ENCODE measurements at places on chromosomes 5 and 9.

DNA sequence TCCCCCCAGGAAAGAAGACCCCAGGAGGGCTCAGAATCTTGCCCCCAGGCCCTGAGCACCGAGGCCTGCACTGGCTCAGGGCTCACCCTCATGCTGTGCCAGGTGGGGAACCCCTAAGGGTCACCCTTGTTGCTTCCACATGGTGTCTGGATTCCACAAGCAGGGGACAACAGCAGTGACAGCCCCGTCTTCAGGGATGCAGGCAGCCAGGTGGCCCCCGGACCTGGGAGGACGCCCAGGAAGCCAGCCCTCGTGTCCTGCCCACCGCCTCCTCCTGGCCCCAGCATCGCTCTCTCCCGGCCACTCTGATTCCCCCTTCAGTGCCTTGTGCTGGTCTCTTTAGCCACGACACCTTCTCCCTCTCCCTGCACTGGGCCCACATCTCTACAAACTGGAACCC, 60.0 kb upstream of the SARDH start:
- H3K27me3 ChIP-seq, result no peaks in the 10 kb centered on the region
- H3K4me1 ChIP-seq, result no peaks in the 10 kb centered on the region
- no peak for DNase-seq
- H3K27ac ChIP-seq, result no peak overlapping the region
- H3K4me3 ChIP-seq, result no peak overlapping the region
- no peaks in the 10 kb centered on the region for H3K36me3 ChIP-seq

- no peaks in the 10 kb centered on the region for H3K27me3 ChIP-seq
- no peaks in the 10 kb centered on the region for H3K36me3 ChIP-seq
- H3K4me1 ChIP-seq, result no peaks in the 10 kb centered on the region
Observed at GRCh38 chr5:73528248-73528647, 30.0 kb downstream of the BTF3 start.

DNA sequence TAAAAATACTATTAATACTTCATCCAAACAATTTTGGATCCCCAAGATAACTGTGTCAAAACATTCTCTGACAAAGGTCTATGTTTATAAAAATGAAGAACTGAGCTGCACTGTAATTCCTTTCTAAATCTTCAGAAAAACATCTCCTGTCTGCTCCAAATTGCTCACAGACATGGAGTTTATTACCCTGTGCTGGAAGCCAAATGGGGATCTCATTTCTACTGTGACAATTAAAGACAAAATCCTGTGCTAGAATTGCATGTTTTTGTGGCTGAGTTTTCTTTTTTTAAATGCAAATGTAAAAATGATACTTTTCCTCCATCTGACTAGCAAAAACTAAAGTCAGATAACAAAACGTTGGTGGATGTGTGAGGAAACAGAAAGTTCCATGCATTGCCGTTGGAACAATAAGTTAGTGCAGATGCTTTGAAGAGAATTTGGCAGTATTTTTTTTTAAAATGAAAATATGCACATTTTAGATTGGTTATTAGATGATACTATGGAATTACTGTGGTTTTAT, 93.5 kb downstream of the GNA14 start:
- H3K36me3 ChIP-seq, result no peaks in the 10 kb centered on the region
- H3K27me3 ChIP-seq, result no peaks in the 10 kb centered on the region
- DNase-seq, result no peak
- H3K4me3 ChIP-seq, result no peak overlapping the region

GRCh38 chr9:108612513-108612912, 243.3 kb downstream of the ACTL7B start:
- H3K27ac ChIP-seq, result no peak overlapping the region
- H3K27me3 ChIP-seq, result peaks cover 1% of the 10 kb centered on the region
- H3K4me3 ChIP-seq, result no peak overlapping the region
- no peaks in the 10 kb centered on the region for H3K36me3 ChIP-seq
- no peak for DNase-seq

DNA sequence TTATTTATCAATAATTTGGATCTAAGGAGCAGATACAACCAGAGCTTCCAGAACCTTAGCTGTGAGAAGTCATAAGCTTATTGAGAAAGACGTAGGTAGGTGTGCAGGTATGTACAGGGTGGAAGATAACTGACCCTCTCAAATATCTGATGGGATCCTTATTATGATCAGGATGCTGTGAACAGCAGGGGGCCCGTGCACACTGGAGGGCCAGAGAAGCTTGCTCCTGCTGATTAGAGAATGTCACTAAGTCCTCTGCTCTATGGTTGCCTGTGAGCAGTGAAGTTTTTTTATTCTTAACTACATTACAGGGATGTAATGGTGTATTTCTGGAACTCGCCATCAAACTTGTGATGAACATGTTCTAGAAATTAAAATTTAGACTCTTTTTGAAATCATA, 108.9 kb upstream of the POU5F2 start:
- no peak for DNase-seq
- no peak overlapping the region for H3K27ac ChIP-seq
- no peaks in the 10 kb centered on the region for H3K27me3 ChIP-seq
- no peak overlapping the region for H3K4me3 ChIP-seq
- H3K4me1 ChIP-seq, result no peaks in the 10 kb centered on the region

DNA sequence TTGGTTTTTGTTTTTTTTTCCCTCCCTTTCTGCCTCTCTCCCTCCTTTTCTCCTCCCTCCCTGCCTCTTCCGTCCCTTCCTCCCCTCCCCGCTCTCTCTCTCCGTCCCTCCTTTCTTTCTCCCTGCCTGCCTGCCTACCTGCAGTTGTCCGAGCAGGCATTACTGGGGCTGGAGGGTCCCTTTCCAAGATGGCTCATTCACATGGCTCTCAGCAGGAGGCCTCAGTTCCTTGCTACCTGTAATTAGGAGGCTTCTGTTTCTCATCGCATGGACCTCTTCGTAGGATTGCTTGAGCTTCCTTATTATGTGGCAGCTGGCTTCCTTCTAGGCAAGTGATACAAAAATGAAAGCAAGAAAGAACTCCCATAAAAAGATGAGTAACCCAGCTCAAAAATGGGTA, 8.0 kb downstream of the RGS3 start:
- no peak overlapping the region for H3K4me3 ChIP-seq
- no peaks in the 10 kb centered on the region for H3K27me3 ChIP-seq
- H3K36me3 ChIP-seq, result no peaks in the 10 kb centered on the region
- no peak for DNase-seq

DNA sequence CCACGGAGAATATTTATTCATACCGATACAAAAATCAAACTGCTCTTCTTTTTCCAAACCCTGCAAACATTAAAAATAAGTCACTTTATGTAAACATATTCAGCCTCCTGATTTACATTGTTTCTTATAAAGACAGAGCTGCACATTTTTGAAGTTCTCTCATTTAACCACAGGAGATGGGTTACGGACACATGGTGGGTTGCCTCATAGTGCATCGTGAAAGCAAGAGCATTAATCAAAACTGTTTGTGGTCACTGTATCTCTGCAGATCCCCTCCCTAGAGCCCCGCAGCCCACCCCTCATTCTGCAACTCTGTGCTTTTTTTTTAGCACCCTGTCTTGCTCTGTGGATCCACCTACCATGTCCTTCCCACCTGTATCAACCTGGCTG, 43.3 kb upstream of the EQTN start:
- H3K27me3 ChIP-seq, result no peaks in the 10 kb centered on the region
- no peaks in the 10 kb centered on the region for H3K36me3 ChIP-seq
- no peak overlapping the region for H3K4me3 ChIP-seq

DNA sequence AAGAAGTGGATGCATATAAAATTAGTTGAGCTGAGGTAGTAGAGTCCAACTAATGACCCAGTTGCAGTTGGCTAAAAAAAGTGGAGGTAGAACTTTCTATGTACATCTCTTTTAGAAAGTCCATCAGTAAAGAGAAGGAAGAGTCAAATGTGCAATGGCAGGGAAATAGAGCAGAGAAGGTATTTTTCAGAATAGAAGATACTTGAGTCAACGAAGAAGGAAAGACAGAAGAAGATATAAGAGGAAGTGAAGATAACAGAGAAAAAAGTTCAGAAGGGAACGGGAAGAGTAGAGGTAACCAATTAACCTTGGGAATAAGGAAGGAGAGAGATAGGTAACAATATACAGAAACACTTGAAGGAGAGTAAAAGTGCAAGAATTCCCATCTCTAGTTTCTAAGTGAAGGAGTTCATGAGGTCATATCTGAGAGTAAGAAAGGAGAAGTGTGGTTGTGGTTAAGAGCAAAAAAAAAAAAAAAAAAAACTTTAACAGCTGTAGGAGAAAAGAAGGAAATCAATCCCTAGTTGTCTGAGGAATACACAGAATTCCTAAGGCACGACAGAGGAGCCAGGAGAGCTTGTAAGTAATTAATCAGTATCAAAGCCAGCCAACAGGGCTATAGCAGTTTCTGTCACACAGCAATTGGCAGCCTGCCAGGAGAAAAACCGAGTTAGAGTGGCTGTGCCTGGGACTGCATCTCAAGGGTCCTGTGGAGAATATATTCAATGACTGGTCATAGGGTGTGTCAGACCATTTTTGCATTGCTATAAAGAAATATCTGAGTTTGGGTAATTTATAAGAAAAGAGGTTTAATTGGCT, 61.0 kb downstream of the ARL15 start:
- H3K27me3 ChIP-seq, result no peaks in the 10 kb centered on the region
- H3K4me3 ChIP-seq, result no peak overlapping the region
- no peak overlapping the region for H3K27ac ChIP-seq
- H3K36me3 ChIP-seq, result no peaks in the 10 kb centered on the region
- H3K4me1 ChIP-seq, result no peaks in the 10 kb centered on the region

DNA sequence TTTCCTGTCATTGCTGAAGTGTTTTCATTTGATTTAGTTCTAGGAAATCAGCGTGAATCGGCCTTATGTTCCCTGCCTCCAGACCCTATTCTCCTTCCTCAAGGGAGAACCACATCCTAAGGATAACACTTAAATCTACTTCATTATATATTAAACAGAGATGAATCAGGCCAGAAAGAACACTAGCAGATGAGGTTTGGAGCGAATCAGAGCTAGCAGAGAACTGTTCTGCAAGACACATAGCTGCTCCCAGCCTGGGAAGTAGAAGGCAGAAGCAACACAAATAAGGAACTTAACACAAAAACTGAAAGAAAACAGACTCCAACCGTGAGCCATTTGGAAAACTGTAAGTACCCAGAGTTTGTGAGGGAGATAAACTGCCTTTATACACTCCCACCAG, 718.2 kb downstream of the SEMA5A start:
- no peaks in the 10 kb centered on the region for H3K36me3 ChIP-seq
- no peak overlapping the region for H3K4me3 ChIP-seq
- H3K4me1 ChIP-seq, result no peaks in the 10 kb centered on the region
- H3K27me3 ChIP-seq, result no peaks in the 10 kb centered on the region
- no peak overlapping the region for H3K27ac ChIP-seq

GRCh38 chr5:6342689-6343315, 35.5 kb downstream of the MED10 start:
- H3K36me3 ChIP-seq, result no peaks in the 10 kb centered on the region
- DNase-seq, result no peak
- no peak overlapping the region for H3K4me3 ChIP-seq

GRCh38 chr9:97327562-97327961, 20.1 kb downstream of the CCDC180 start:
- H3K4me3 ChIP-seq, result no peak overlapping the region
- H3K4me1 ChIP-seq, result no peaks in the 10 kb centered on the region
- no peak overlapping the region for H3K27ac ChIP-seq
- no peak for DNase-seq

DNA sequence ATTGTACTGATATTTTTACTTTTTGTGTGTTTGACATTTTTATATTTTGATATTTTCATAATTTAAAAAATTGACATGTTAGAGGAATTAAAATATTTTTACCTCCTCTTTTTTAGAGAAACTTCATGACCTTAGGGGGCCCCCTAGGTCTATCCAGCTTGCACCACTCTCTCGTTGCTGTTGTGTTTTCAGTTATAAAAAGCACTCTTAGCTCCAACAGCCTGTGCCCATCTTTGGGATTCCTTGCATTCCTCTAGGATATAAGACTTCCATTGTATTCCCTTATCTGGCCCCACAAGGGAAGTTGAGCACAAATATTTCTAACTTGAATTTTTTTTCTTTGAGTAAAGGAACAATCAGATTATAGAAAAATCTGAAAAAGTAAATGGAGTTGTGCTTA, 245.3 kb downstream of the SH3GL2 start:
- peak; percentile 79 for DNase-seq
- H3K27me3 ChIP-seq, result no peaks in the 10 kb centered on the region
- H3K27ac ChIP-seq, result no peak overlapping the region
- H3K4me1 ChIP-seq, result peaks cover 2% of the 10 kb centered on the region
- H3K4me3 ChIP-seq, result no peak overlapping the region

- no peaks in the 10 kb centered on the region for H3K4me1 ChIP-seq
- H3K27me3 ChIP-seq, result no peaks in the 10 kb centered on the region
- H3K27ac ChIP-seq, result no peak overlapping the region
- DNase-seq, result no peak
- H3K4me3 ChIP-seq, result no peak overlapping the region
- H3K36me3 ChIP-seq, result no peaks in the 10 kb centered on the region
Observed at GRCh38 chr5:119614838-119615237, 14.5 kb upstream of the FAM170A start.

GRCh38 chr9:5113523-5113922, 71.9 kb downstream of the INSL6 start:
- no peaks in the 10 kb centered on the region for H3K36me3 ChIP-seq
- no peaks in the 10 kb centered on the region for H3K27me3 ChIP-seq
- no peak overlapping the region for H3K4me3 ChIP-seq
- DNase-seq, result no peak

- peaks cover 31% of the 10 kb centered on the region for H3K27me3 ChIP-seq
- no peak overlapping the region for H3K27ac ChIP-seq
- H3K4me1 ChIP-seq, result no peaks in the 10 kb centered on the region
- no peaks in the 10 kb centered on the region for H3K36me3 ChIP-seq
Observed at GRCh38 chr5:77213601-77214000, 3.1 kb downstream of the PDE8B start.

DNA sequence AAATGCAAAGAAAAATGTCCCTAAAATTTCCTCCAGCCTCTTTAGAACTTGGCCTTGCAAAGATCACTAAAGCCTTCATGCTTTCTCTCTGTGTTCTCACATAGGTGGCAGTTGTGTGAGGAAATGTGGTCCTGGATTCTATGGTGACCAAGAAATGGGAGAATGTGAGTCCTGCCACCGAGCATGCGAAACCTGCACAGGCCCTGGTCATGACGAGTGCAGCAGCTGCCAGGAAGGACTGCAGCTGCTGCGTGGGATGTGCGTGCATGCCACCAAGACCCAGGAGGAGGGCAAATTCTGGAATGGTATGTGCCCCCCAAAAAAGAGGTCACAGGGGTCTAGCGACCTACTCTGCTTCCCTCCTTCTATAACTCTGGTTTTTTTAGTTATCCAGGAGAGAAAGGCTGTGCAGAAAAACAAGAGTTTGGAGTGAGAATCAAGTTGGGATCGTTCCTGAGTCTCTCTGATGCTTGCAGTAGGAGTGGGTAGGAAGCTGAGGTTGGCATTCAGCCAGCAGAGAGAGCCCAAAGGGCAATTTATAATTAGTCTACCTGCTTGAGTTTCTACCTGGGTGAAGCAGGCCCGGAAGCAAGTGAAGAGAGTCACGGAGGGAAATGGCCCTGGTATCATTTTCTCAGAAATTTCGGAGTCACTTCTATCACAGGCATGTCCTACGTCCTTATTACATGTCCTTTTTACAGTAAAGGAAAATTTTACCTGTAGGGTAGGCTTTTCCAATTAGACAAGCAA, 97.5 kb downstream of the RFK start:
- DNase-seq, result no peak
- H3K27ac ChIP-seq, result no peak overlapping the region
- H3K4me1 ChIP-seq, result no peaks in the 10 kb centered on the region

- peak; percentile 53 for DNase-seq
- no peaks in the 10 kb centered on the region for H3K27me3 ChIP-seq
- no peak overlapping the region for H3K4me3 ChIP-seq
- no peaks in the 10 kb centered on the region for H3K4me1 ChIP-seq
- H3K27ac ChIP-seq, result no peak overlapping the region
Observed at GRCh38 chr9:126399251-126399650, 72.6 kb downstream of the MVB12B start.
